ENCODE measurements at places on chromosomes 6 and 20.
A peak's percentile ranks its signal among the peaks of the same experiment; 100 is the strongest.

DNA sequence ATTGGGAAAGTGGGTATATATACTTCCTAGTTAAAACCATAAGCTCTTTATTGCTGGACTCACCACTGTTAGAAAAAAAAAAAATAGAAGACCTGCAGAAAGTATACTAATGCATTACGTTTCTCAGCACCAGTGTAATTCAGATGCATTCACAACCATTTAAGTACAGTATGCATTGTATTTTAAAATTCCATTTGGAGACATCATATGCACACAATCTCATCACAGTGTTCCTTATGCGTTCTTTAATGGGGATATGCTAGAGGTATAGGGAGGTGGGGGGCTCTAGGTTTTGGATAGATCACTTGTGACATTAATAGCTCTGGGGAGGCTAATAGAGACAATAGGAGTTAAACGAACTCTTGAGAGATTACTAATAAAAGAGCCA lies 9.4 kb downstream of the TFAP2A start:
- no peak overlapping the region for H3K27ac ChIP-seq
- peaks cover 13% of the 10 kb centered on the region for H3K36me3 ChIP-seq
- DNase-seq = no peak
- peaks cover 60% of the 10 kb centered on the region for H3K27me3 ChIP-seq
- H3K4me1 ChIP-seq = peaks cover 5% of the 10 kb centered on the region
- H3K4me3 ChIP-seq = no peak overlapping the region

DNA sequence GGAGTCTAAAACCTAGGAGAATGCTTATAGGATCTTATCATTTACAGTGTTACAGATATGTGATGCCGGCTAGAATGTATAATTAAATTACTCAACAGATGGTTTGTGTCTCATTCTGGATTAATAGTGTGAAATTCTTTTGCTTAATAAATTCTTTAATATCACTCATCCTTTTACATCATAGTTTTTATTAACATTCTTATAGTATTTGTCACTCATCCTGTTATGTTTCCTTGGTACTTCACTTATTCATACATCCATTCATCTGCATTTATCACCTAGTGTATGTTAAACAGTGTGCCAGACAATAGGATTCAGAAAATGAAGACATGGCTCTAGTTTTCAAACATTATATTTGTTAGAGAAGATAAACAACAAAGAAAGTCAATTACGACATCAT lies 468.7 kb downstream of the FRK start:
- H3K36me3 ChIP-seq = no peaks in the 10 kb centered on the region
- H3K27ac ChIP-seq = no peak overlapping the region
- H3K4me1 ChIP-seq = no peaks in the 10 kb centered on the region
- DNase-seq = no peak
- no peak overlapping the region for H3K4me3 ChIP-seq

GRCh38 chr6:159038914-159039884 lies 5.6 kb downstream of the TAGAP start:
- peak overlapping the region; percentile 100 for H3K4me3 ChIP-seq
- peak overlapping the region; percentile 100 for H3K27ac ChIP-seq
- DNase-seq = peak; percentile 60
- no peaks in the 10 kb centered on the region for H3K27me3 ChIP-seq

GRCh38 chr6:42984924-42985475 lies 630 bp downstream of the PPP2R5D start:
- peak overlapping the region; percentile 88 for H3K4me3 ChIP-seq
- H3K36me3 ChIP-seq = peaks cover 10% of the 10 kb centered on the region
- peaks cover 50% of the 10 kb centered on the region for H3K4me1 ChIP-seq
- H3K27ac ChIP-seq = peak overlapping the region; percentile 84
- peak; percentile 29 for DNase-seq

GRCh38 chr6:119749335-119749734 lies 399.8 kb upstream of the MAN1A1 start:
- H3K27me3 ChIP-seq = peaks cover 2% of the 10 kb centered on the region
- H3K27ac ChIP-seq = no peak overlapping the region
- DNase-seq = no peak
- no peaks in the 10 kb centered on the region for H3K4me1 ChIP-seq
- H3K36me3 ChIP-seq = no peaks in the 10 kb centered on the region

- H3K36me3 ChIP-seq = no peaks in the 10 kb centered on the region
- no peak overlapping the region for H3K4me3 ChIP-seq
- no peaks in the 10 kb centered on the region for H3K4me1 ChIP-seq
- DNase-seq = no peak
- no peak overlapping the region for H3K27ac ChIP-seq
- peaks cover 3% of the 10 kb centered on the region for H3K27me3 ChIP-seq
Measured at GRCh38 chr6:146693342-146693741, 94.6 kb downstream of the ADGB start.

DNA sequence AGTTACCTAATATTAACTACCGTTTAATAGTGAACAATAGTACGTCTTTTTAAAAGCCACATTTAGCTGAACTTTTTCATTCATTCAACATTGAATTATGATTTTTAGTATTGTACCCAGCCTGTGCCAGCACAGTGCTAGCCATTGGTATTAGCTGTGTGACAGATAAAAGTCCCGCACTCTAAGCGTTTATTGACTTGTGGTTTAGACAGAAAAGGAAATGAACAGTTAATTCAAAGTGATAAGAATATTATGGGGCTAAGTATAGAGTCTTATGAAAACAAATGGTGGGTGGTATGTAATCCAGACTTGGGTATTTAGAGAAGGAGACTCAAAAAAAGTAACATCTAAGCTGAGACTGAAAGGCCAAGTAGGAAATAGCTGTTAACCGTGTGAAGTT lies 202.3 kb downstream of the RPS12 start:
- H3K27me3 ChIP-seq = peaks cover 2% of the 10 kb centered on the region
- no peak overlapping the region for H3K27ac ChIP-seq
- H3K4me3 ChIP-seq = no peak overlapping the region

- peaks cover 11% of the 10 kb centered on the region for H3K36me3 ChIP-seq
- H3K27ac ChIP-seq = peak within 1 kb of the TSS; percentile 89
- H3K4me1 ChIP-seq = peaks cover 33% of the 10 kb centered on the region
- peak; percentile 95 for DNase-seq
- peak within 1 kb of the TSS; percentile 88 for H3K4me3 ChIP-seq
Measured at GRCh38 chr20:45890985-45891983, at the start of the genes CTSA and NEURL2. TSS of gene CTSA (plus strand) at chr20:45891335. CDS start at chr20:45891569, 234 bp downstream. TSS of gene NEURL2 (minus strand) at chr20:45891208. CDS start at chr20:45890991, 217 bp downstream.

GRCh38 chr6:53686355-53686940 lies 20.9 kb upstream of the KLHL31 start:
- H3K4me1 ChIP-seq = no peaks in the 10 kb centered on the region
- no peak overlapping the region for H3K4me3 ChIP-seq
- H3K36me3 ChIP-seq = no peaks in the 10 kb centered on the region
- H3K27ac ChIP-seq = no peak overlapping the region
- H3K27me3 ChIP-seq = no peaks in the 10 kb centered on the region

- no peak overlapping the region for H3K27ac ChIP-seq
- H3K4me3 ChIP-seq = no peak overlapping the region
- H3K4me1 ChIP-seq = peaks cover 4% of the 10 kb centered on the region
- no peaks in the 10 kb centered on the region for H3K27me3 ChIP-seq
- no peaks in the 10 kb centered on the region for H3K36me3 ChIP-seq
Measured at GRCh38 chr6:154295733-154296132, 60.9 kb downstream of the IPCEF1 start.

DNA sequence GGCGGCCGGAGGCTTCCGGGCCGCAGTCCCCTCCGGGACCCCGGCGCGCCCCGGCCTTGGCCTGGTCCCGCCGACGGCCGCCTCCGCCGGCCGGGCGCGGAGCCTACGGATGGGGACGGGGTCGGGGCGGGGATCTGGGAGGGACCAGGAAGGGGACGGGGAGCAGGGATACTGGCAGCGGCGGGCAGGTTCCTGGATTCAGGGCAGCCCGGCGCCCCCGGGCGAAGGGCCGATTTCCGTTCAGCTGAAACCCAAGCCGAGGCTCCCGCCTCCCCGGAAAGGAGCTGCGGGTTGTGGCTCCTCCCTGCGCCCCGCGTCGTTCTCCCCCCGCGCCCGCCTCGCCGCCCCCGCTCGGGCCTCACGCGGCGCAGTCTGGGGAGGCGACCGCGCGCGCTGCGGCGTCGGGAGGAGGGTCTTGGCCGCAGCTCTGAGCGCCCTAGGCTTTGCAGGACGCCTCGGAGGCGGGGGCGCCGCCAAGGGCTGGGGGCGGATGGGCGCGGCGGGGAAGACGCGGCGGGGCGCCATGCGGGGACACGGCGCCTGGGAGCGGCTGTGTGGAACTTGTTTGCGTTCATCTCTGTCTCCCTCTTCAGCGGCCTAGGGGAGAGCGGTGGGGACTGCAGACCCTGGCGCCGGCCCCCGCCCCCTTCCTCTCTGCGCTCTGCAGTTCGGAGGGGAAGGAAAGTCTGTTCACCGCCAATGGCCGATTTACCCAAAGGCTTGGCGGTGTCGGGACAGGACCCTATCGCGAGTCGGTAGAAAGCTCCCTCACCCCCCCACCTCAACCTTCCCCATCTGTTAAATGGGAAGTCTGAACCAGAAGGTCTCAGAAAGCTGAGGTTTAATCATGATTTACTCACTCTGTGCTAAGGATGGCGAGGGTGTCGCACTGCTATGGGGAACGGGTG lies 22.7 kb upstream of the TMEM181 start:
- H3K36me3 ChIP-seq = no peaks in the 10 kb centered on the region
- peaks cover 45% of the 10 kb centered on the region for H3K27me3 ChIP-seq
- no peak overlapping the region for H3K27ac ChIP-seq
- peaks cover 3% of the 10 kb centered on the region for H3K4me1 ChIP-seq
- peak; percentile 20 for DNase-seq
- no peak overlapping the region for H3K4me3 ChIP-seq

GRCh38 chr20:52751571-52751970 lies 220.6 kb upstream of the TSHZ2 start:
- no peaks in the 10 kb centered on the region for H3K4me1 ChIP-seq
- H3K36me3 ChIP-seq = no peaks in the 10 kb centered on the region
- DNase-seq = no peak
- no peak overlapping the region for H3K27ac ChIP-seq
- H3K27me3 ChIP-seq = peaks cover 2% of the 10 kb centered on the region

GRCh38 chr20:44993343-44993742 lies 27.0 kb downstream of the STK4 start:
- peaks cover 83% of the 10 kb centered on the region for H3K4me1 ChIP-seq
- H3K36me3 ChIP-seq = peaks cover 69% of the 10 kb centered on the region

- DNase-seq = no peak
- no peak overlapping the region for H3K4me3 ChIP-seq
- no peaks in the 10 kb centered on the region for H3K36me3 ChIP-seq
Measured at GRCh38 chr6:160131636-160132296, 10.2 kb downstream of the SLC22A1 start.

DNA sequence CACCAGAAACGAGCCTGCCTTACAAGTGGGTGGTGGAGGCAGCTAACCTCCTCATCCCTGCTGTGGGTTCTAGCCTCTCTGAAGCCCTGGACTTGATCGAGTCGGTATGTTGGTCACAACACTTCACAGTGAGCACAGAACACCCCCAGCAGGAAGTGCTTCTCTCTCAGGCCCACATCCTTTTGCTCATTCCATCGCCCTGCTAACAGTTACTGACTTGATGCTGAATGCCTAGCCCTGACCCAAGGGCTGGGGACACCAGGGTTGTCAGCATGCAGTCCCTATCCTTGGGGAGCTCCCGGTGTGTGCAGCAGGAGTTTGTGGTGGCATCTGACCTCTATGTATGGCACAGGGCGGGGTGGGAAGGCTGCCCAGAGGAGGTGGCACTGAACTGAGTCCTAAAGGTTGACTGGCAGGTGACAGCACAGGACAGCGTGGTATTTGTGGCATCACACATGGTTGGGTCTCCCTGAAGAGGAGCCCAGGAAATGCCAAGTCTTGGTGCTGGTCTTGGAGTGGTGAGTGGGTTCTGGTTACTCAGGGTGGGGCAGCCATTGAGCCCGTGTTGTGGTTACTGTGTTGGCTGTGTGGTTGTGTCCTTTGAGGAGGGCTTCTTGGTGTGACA lies 26.7 kb downstream of the GTSF1L start:
- H3K4me1 ChIP-seq = peaks cover 12% of the 10 kb centered on the region
- H3K27ac ChIP-seq = no peak overlapping the region
- peaks cover 48% of the 10 kb centered on the region for H3K36me3 ChIP-seq
- DNase-seq = no peak
- no peak overlapping the region for H3K4me3 ChIP-seq
- H3K27me3 ChIP-seq = no peaks in the 10 kb centered on the region

DNA sequence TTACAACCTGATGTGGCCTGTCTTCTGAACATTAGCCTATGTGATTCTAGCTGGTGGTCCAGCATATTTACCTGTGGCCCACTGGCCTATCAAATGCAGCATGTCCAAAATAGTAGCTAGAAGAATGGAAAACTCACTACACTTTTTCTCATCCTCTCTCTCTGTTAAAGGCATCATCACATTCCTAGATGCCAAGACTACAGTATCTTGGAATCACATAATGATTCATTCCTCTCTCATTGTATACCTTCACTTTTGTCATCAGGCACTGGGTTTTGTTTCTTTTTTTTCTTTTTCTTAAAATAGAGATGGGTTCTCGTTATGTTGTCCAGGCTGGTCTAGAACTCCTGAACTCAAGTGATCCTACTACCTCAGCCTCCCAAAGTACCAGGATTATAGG lies 45.0 kb downstream of the FAM83B start:
- DNase-seq = no peak
- no peaks in the 10 kb centered on the region for H3K36me3 ChIP-seq
- H3K27ac ChIP-seq = no peak overlapping the region
- no peaks in the 10 kb centered on the region for H3K4me1 ChIP-seq
- H3K4me3 ChIP-seq = no peak overlapping the region

DNA sequence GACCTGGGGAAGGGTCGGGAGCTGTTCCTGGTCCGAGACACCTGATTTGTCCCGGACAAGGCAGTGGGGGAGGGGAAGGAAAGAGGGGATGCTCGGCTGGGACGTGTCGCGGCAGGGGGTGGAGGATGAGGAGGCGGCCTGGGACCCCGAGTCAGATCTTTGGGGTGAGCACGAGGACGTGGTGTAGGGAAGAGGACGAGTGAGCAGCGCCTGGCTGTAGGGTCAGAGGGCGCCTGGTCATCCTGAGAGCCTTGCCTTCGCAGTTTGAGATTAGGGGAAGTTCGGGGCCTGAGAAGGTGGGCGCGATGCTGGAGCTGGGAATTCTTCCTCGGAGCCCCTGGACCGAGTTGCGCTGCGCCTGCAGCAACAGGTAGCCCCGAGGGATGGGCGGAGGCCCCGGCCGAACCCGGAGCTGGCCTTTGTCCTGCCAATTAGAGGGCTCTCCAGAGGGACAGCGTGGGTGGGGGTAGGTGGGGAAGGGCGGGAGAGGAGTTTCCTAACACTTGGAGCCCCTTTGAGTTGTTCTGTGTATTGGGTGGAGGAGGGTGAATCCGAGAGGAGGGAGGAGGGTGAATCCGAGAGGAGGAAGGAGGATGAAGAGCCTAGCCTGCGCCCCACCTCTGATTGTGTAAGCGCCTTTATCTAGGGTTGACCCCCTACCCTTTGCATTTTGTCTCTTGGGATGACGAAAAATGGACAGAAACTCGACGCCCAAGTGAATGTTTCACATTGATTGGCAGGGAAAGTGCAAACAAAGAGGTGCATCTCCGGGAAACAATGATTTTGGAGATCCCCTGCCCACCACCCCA lies 72.0 kb downstream of the SOX4 start:
- H3K36me3 ChIP-seq = no peaks in the 10 kb centered on the region
- peak; percentile 3 for DNase-seq
- no peak overlapping the region for H3K27ac ChIP-seq
- peaks cover 64% of the 10 kb centered on the region for H3K27me3 ChIP-seq

- H3K4me1 ChIP-seq = no peaks in the 10 kb centered on the region
- H3K27ac ChIP-seq = no peak overlapping the region
- H3K36me3 ChIP-seq = peaks cover 5% of the 10 kb centered on the region
- H3K27me3 ChIP-seq = no peaks in the 10 kb centered on the region
- no peak overlapping the region for H3K4me3 ChIP-seq
- DNase-seq = no peak
Measured at GRCh38 chr6:73043446-73043845, 181.8 kb downstream of the KHDC1L start.

Data from activated CD8-positive, alpha-beta T cell treated with anti-CD3 and anti-CD28 coated beads for 36 hours (primary cell).